ENCODE measurements at places on chromosomes 13 and 19.
A peak's percentile ranks its signal among the peaks of the same experiment; 100 is the strongest.

DNA sequence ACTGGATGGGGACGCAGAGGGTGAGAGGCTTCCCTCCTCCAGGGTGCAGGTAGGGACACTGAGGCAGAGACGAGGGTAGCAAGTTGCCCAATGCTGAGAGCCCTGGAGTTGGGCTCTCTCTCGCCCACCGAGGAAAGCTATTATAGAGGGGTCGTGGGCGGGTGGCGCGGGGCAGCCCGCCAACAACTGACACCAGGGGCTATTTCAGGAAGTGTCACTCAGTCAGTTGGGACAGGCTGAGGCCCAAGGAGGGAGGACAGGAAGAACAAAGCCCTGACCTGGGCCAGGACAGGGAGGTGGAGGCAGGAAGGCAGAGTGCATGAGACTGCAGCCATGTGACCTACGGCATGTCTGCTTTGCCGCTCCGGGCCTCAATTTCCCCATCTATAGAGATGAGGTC, 29.9 kb downstream of the TINCR start:
- no peak for DNase-seq

DNA sequence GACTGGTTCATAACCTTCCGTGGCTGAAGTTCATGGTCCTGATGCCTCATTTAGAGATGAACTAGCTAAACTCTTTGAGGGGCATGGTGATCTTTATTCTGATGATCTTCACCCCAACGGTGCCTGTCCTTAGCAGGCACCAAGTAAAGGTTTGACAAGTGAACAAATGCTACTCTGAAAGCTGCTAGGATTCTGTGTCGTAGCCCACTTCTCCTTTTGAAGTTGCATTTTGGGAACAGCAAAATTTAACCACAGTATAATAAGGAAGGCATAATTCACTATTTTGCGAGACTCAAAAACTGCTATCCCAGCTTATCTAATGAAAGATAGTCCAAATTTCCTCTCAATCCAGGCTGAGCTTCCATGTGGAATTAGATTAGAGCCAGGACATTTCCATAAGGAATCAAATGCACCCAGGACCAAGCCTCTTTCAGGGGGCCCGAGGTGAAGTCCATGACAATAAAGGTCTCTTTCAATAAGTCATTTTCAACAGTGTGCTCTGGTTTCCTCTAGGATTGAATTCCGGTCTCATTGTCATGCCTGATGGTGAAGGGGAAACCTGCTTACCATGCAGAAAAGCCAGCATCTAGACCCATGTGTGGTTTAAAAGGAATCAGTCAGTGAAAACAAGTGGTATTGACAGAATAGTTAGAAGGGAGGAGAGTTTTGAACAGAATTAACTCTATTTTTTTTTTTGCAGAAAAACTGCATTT, 23.1 kb downstream of the SIAH3 start:
- no peak for DNase-seq

- DNase-seq, result no peak
Observed at GRCh38 chr19:772730-773436, 22.0 kb downstream of the MISP start.

GRCh38 chr19:58355908-58356765, 2.8 kb upstream of the A1BG start:
- DNase-seq, result peak; percentile 57
